ENCODE measurements at places on chromosomes 12 and 14.

GRCh38 chr14:28272270-28272669, 494.3 kb upstream of the FOXG1 start:
- no peaks in the 10 kb centered on the region for H3K27me3 ChIP-seq
- no peaks in the 10 kb centered on the region for H3K4me1 ChIP-seq
- no peak overlapping the region for H3K27ac ChIP-seq
- no peak for ATAC-seq

DNA sequence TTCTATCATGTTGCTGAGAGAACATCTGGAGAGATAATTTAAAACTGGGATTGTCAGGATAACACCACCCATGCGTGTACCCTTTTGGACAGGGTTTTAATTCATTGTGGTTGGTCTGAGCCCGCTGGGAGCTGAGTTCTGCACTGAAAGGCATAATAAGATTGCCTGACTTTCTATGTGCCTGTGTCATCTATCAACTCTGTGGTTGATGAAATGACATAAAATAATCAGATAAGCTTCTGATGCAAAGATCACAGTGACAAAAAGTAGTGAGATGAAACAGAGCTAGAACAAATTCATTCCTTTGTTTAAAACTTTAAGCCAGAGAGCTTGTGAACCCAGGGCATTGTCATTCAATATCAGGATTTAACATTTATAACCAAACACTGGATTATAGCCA, 98.7 kb downstream of the BBS10 start:
- no peak for ATAC-seq
- H3K36me3 ChIP-seq, result no peaks in the 10 kb centered on the region
- H3K27ac ChIP-seq, result no peak overlapping the region
- H3K4me1 ChIP-seq, result no peaks in the 10 kb centered on the region

DNA sequence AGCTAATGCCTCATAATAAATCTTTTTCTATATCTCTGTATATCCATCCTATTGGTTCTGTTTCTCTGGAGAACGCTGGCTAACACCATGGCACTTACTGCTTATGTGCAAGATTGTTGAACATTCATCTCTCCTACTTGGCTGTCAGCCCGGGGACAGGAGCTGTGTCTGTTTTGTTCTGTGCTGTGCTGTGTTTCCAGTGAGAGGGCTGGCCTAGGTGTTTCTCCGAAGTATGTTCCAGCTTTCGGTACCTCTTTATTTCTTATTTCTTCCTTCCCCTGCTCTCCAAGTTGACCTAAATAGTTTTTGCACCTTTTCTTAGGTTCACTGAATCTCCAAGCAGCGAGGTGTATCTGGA, 18.8 kb upstream of the NR4A1 start:
- H3K4me3 ChIP-seq, result peak overlapping the region; percentile 45
- ATAC-seq, result peak; percentile 46
- H3K27me3 ChIP-seq, result no peaks in the 10 kb centered on the region
- H3K4me1 ChIP-seq, result no peaks in the 10 kb centered on the region
- H3K36me3 ChIP-seq, result no peaks in the 10 kb centered on the region
- H3K27ac ChIP-seq, result peak overlapping the region; percentile 91

- peak; percentile 57 for ATAC-seq
- H3K4me1 ChIP-seq, result peaks cover 11% of the 10 kb centered on the region
- H3K27ac ChIP-seq, result peak overlapping the region; percentile 1
- H3K36me3 ChIP-seq, result no peaks in the 10 kb centered on the region
These were observed 14.7 kb upstream of the TEAD4 start for GRCh38 chr12:2944401-2945047.

- H3K4me3 ChIP-seq, result no peak overlapping the region
- no peaks in the 10 kb centered on the region for H3K4me1 ChIP-seq
- H3K27me3 ChIP-seq, result peaks cover 14% of the 10 kb centered on the region
- H3K27ac ChIP-seq, result no peak overlapping the region
- no peak for ATAC-seq
These were observed 4.5 kb upstream of the KLHL33 start for GRCh38 chr14:20440465-20440864.

DNA sequence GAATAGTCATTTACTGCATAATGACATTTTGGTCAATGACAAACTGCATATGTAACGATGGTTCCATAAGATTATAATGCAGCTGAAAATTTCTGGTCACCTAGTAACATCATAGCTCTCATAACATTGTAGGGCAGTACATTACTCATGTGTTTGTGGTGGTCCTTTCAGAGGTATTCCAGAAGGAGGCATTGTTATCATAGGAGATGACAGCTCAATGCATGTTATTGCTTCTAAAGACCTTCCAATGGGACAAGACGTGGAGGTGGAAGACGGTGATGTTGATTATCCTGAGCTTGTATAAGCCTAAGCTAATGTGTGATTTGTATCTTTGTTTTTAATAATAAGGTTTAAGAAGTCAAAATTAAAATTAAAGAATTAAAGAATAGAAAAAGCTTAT, 43.8 kb upstream of the TSPAN11 start:
- no peak overlapping the region for H3K4me3 ChIP-seq
- ATAC-seq, result no peak
- no peaks in the 10 kb centered on the region for H3K27me3 ChIP-seq
- H3K36me3 ChIP-seq, result no peaks in the 10 kb centered on the region

DNA sequence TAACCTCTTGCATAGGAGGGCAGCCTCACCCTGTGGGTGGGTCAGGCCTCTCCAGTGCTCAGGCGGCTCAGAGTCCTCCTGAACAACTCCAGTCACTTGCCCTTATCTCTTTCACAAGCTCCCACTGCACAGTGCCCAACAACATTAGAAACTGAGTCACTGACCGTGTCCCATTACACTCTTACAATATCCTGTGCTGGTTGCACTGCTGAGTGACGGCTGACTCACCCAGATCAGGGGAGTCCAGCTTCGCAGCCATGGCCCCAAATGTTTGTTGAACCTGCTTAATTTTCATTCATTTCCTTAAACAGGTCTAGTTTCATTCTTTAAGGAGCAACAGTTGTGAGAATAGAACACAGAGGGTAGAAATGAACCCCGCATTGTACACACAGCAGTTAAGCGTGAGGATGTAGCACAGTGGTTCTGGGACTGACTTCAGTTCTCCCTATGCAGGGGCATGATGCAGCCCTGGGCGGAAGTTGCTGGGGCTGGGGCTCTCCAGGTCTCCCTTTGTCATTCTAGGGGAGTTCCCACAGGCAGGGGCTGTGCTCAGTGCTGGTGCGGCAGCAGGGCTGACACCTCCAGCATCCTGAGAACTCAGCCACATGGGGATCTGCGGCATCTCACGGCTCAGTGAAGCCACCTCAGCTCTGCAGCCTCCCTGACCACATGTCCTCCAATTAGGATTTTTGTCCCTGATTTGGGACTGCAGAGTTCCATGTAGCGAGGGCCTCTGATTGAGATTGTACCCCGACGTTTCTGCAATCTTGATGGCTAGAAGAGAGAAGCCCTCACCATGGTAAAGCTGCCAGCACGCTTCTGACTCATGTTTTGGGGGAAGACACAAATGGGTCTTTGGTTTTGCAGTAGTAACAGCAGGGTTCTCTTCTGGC, 16.1 kb downstream of the GPR68 start:
- no peaks in the 10 kb centered on the region for H3K36me3 ChIP-seq
- no peak for ATAC-seq
- H3K4me1 ChIP-seq, result no peaks in the 10 kb centered on the region
- H3K27ac ChIP-seq, result no peak overlapping the region
- H3K4me3 ChIP-seq, result no peak overlapping the region
- H3K27me3 ChIP-seq, result no peaks in the 10 kb centered on the region

DNA sequence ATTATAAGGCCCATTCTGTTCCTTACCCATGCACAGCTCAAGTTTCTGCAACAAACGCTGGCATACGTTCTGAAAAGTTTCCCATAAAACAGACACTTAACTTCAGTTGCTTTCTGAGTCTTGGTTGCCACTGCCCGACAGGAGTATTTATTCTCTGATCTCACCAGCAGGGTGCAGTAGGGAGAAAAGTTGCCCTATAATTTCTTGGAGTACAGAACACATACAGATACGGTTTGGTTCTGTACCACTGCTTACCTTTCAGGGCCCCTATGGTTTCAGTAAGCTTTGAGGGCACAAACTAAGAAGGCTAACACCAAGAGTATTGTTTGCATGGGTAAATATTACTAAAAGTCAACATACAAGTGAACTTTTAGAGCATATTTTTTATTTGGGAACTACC, 77.9 kb downstream of the SPATA7 start:
- H3K36me3 ChIP-seq, result peaks cover 80% of the 10 kb centered on the region
- no peak overlapping the region for H3K27ac ChIP-seq
- no peaks in the 10 kb centered on the region for H3K27me3 ChIP-seq
- no peak for ATAC-seq

- H3K36me3 ChIP-seq, result no peaks in the 10 kb centered on the region
- ATAC-seq, result no peak
- no peaks in the 10 kb centered on the region for H3K27me3 ChIP-seq
- H3K27ac ChIP-seq, result no peak overlapping the region
These were observed 98.3 kb downstream of the CFAP54 start for GRCh38 chr12:96587691-96588090.

DNA sequence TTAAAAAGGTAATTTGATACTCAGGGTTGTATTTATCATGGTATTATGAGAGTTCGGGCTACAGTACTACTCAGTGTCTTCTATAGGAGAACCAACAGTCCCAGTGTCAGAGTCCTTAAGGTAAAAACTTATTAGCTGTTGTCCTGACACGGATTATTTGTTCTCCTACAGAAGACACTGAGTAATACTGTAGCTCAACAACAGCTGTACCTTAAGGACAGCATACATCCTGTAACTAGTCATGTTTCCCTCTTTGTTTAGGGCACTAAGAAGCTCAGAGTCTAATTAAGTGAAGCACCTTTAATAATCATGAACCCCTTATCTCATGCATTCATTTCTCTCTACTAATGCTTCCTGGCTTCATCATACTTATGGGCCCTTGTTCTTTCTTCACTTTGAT, 33.9 kb downstream of the ARF6 start:
- H3K27ac ChIP-seq, result no peak overlapping the region
- H3K4me3 ChIP-seq, result no peak overlapping the region
- H3K36me3 ChIP-seq, result no peaks in the 10 kb centered on the region
- no peaks in the 10 kb centered on the region for H3K4me1 ChIP-seq
- H3K27me3 ChIP-seq, result no peaks in the 10 kb centered on the region

- ATAC-seq, result peak; percentile 89
- H3K27ac ChIP-seq, result peak overlapping the region; percentile 17
- peaks cover 17% of the 10 kb centered on the region for H3K4me1 ChIP-seq
- H3K27me3 ChIP-seq, result no peaks in the 10 kb centered on the region
- no peak overlapping the region for H3K4me3 ChIP-seq
These were observed 223.9 kb downstream of the MED13L start for GRCh38 chr12:116053479-116054200.

- H3K27ac ChIP-seq, result no peak overlapping the region
- no peaks in the 10 kb centered on the region for H3K4me1 ChIP-seq
- H3K4me3 ChIP-seq, result no peak overlapping the region
- ATAC-seq, result no peak
- H3K36me3 ChIP-seq, result no peaks in the 10 kb centered on the region
- no peaks in the 10 kb centered on the region for H3K27me3 ChIP-seq
These were observed 111.5 kb downstream of the PAX9 start for GRCh38 chr14:36773136-36773540.

GRCh38 chr14:22159099-22159498, 429.9 kb downstream of the DAD1 start:
- H3K36me3 ChIP-seq, result no peaks in the 10 kb centered on the region
- no peaks in the 10 kb centered on the region for H3K4me1 ChIP-seq
- ATAC-seq, result no peak
- no peak overlapping the region for H3K27ac ChIP-seq
- H3K4me3 ChIP-seq, result no peak overlapping the region

DNA sequence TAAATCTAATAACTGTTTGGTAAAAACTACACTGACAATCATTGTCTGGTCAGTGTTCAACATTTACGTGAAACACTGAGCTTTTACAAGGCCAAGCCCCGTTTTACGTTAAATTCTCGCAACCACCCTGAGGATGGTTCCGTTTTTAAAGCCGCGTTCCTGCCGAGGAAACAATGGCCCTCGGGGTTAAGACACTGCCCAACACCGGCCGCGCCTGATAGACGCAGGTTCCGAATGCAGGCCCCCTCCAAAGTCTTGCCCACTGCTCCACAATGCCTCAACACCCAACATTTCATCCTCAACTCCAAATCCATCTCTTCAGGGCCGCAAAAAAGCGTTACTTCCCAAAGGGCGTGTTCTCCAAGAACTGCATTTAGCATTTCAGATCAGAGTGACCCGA, 953 bp upstream of the SNRPF start:
- H3K27ac ChIP-seq, result no peak overlapping the region
- peaks cover 18% of the 10 kb centered on the region for H3K36me3 ChIP-seq
- H3K27me3 ChIP-seq, result peaks cover 8% of the 10 kb centered on the region
- ATAC-seq, result no peak
- no peak overlapping the region for H3K4me3 ChIP-seq
- peaks cover 27% of the 10 kb centered on the region for H3K4me1 ChIP-seq

DNA sequence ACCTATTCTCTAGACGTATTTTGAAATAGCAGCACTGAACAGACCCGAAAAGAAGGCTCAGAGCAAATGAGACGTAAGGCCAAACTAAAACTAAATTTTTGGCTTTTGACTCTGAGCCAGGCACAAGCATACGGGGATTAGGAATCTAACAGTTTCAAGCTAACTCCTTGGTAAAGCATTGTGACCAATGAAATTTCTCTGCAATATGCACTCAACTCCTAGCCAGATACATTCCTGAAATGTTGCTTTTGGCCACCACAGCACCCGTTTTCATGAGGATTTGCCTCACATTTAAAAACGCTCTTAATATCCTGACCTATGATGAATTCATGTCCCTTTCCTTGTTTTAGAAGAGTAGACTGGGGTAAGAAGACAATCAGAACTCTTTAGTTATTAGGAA, 53.1 kb upstream of the NPFF start:
- peak; percentile 21 for ATAC-seq
- no peak overlapping the region for H3K4me3 ChIP-seq
- H3K4me1 ChIP-seq, result peaks cover 18% of the 10 kb centered on the region

DNA sequence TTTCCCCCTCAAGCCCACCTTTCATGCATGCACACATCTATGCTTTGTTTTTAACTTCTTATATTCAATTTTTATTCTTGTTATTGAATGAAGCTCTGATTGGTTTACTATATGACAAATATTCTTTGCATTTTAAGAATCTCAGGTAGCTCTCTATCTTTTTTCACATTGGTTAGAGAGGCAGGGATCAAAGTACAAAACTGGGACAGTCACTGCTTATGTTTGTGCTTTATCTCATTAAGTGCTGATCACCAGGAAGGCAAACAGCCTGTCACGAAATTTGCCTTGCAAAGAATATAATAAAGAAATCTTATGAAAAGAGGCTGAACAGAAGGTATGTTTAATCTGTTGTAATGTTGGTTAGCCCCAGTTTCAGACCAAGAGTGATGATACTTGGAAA, 29.7 kb upstream of the INSM2 start:
- H3K27me3 ChIP-seq, result no peaks in the 10 kb centered on the region
- no peaks in the 10 kb centered on the region for H3K4me1 ChIP-seq
- H3K4me3 ChIP-seq, result no peak overlapping the region
- ATAC-seq, result no peak

All from gastroesophageal sphincter (tissue), 4 donors.